ENCODE measurements at places on chromosomes 2 and 18.

DNA sequence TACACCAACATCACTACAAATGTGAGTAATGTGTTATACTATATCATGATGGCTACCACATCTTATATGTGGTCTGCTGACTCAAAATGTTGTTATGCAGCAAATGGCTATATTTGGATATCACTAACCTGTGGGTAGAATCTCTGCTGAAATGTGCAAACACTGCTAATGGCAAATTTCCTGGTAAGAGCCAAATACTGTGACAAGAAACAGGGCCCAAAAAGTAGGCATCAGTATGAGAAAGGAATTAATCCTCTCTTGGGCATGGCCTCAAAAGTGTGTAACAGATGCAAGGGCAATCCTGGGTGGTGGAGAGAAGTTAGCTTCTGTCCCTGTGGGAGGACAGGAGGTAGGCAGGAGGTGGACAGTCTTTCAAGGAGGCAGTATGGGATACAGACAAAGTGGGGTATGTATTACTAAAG, 13.3 kb downstream of the ATF2 start:
- DNase-seq, result no peak

DNA sequence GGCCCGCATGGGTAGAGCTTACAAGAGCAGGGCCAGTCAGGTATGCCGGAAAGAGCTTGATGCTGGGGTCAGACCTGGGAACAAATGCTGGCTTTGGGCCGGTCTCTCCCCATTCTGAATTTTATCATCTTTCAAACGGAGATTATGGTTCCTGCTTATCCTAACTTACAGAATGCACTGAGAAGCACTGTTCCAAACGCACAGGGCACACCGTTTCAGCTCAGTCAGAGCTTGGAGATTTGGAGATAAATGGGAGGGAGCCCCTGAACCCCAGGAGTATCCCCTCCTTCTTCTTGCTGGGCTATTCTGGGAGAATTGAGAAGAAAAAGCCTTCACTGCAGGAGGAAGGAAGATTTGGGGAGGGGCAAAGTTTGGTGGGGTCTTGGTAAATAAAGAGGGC, 169.4 kb downstream of the DDX1 start:
- DNase-seq, result no peak

DNA sequence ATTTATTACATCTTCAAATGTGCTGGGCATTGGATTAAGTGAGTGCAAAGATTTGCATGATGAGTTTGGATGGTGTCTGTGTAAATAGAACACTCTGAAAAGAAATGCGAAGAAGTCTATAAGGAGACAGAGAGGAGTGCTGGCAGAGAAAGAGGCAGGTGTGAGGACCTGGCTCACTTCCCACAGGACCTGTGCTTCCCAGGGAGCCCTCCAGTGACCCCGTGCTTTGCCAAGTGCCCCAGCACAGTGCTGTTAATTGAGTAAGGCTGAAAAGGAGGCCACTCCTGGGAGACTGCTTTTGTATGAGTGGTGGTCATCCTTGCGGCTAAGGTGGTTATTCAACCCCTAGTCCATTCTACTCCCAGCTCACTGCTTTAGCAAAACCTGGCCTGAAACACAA, 230.8 kb downstream of the OSR1 start:
- no peak for DNase-seq

GRCh38 chr18:77572537-77572936, 322.9 kb downstream of the GALR1 start:
- peak; percentile 37 for DNase-seq

DNA sequence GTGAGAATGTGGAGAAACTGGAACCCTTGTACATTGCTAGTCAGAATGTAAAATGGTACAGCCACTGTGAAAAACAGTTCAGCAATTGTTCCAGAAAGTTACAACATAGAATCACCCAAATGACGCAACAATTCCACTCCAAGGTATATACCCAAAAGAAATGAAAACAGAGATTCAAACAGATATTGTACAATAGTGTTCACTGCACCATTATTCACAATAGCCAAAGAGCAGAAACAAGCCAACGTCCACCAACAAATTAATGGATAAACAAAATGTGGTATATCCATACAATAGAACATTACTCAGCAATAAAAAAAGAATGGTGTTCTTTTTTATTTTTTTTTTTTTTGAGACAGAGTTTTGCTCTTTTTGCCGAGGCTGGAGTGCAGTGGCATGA, 10.9 kb downstream of the CLASP1 start:
- DNase-seq, result no peak

DNA sequence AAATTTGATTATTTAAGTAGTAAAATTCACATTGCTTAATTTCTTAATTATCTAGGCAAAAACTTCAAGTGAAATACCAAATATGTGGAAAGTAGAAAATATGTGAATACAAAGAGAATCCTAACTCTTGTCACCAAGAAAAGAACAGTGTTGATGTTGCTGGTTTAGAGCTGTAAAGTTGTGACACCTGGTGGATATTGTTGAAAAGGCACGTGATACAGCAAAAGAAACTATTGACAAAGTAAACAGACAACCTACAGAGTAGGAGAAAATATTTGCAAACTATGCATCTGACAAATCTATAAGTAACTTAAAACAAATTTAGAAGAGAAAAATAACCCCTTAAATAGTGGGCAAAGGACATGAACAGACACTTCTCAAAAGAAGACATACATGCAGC, 25.6 kb upstream of the ZC3H15 start:
- no peak for DNase-seq

DNA sequence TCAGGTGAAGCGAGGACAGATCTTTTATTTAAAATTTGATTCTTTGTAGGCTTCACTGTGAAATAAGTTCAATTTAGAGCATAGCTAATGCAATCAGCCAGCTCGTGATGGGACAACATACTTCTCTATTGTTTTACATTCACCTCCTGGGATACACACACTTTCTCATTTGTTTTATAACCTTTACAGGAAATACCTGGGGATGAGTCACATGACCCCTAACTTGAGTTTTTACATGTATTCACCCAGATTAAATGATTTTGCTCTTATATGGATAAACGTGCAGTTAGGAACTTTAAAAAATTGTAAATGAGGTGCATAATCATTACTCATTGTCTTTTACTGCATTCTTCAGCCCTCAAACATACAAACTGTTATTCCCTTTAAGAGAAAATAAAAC, 152.1 kb downstream of the NEDD4L start:
- DNase-seq, result no peak

- no peak for DNase-seq
These were observed 94.0 kb upstream of the HNRNPA3 start for GRCh38 chr2:177118636-177119035.

DNA sequence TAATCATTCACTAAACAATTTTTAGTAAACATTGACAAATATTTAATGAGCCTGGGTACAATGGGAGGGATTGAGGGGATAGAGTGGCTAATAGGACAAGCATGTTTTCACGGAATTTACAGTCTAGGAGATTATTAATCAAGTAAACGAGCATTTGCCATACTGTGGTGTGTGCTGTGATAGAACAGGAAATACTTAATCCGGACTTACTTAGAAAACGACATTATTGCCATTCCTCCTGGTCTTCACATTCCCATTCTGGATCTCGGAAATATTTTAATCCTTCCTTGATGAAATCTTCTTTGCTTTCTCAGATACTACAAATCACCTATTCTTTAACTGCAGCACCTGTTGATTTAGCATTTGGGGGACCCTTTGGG, 905 bp downstream of the TTLL4 start:
- DNase-seq, result no peak

DNA sequence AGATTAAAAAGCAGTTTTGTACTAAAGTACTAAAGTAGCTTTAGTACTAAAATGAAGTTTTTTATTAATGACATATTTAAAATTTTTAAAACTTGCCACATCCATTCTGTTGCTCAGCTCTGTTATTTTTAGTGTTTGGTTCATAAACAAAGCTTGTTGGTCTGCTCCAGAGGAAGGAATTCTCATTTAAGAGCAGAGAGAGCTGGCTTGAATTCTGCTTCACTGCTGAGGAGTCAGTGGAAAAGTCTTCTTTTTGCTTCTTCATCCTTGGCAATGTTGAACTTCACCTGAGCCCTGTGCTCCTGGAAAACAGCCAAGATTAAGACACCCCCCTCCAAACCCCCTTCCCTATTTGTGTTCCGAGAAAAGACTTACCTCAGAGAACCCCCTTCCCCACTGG, 40.6 kb downstream of the TMEM87B start:
- no peak for DNase-seq

DNA sequence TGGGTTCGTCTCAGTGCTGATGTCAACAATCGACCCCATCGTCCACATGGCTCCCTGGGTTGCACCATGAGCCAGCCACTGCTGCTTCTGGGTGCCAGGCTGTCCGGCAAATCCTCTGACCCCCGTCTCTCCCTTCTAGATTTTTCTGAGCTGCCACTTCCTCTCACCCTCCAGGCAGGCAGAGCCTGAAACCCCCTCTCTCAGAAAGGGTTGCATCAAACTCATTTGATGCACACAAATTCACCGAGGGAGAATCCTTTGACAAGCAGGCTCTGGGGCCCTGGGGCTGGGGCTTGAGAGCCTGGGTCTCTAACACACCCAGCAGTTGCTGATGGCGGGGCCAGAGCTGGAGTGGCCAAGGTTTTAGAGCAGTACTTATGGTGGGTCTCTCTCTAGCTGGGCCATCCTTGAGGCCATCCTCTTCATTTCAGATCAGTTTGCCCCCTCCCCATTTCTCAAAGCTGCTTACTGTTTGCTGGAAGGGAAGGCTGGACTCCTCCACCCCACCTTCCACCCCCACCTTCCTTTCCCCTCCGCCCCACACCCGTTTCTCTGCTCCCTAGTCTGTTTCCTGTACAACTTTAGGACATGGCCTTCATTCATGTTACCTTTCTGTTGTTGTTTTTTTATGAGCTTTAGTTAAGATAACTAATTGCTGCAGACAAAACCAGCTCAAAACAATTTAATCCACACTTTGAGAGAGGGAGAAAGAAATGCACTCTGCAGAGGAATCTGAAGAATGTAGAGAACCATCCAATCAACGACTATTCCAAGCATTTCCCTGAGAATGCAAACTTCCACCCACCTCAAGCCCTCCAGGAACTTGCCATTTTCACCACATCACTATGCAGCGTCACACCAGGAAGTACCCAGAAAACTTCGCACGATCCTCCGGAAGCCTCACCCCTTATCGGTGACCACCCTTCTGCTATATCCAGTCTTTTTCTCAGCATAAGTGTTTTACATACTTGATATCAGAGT, 69.5 kb downstream of the ARL4C start:
- DNase-seq, result no peak

DNA sequence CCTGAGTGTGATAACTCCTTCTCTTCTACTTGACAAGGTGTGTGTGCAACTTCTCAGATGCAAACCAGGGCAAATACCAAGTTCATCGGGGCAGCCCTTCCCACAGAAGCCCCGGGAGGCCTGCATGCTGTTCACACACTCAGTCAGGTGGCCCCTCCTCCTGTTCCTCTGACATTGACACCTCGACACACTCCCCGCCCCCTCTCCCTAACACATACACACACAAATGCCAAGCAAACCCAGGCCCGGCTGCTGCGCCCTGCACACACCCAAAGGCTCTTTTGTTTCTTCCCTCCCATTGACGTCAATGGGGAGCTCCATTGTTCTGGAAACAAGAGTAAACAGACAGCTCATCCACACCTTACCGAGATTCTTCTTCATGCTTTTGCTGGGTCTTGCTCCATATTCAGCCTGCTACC, 1.7 kb upstream of the PER2 start:
- peak; percentile 65 for DNase-seq

Measured in right cardiac atrium (tissue), 5 donors.